Stimulated activated CD4-positive, alpha-beta T cell treated with anti-CD3 and anti-CD28 coated beads, Interleukin-12 subunit alpha, Interleukin-12 subunit beta, amount 100 ng/mL, for 4 hours (primary cell): ENCODE measurements at places on chromosomes 11 and 22.

GRCh38 chr11:16252373-16252772, 104.0 kb downstream of the SOX6 start:
- DNase-seq, result no peak

- DNase-seq, result no peak
These were observed 43.6 kb downstream of the ABTB2 start for GRCh38 chr11:34314176-34314575.

- no peak for DNase-seq
These were observed 333.0 kb upstream of the DDI1 start for GRCh38 chr11:103703437-103703836.

DNA sequence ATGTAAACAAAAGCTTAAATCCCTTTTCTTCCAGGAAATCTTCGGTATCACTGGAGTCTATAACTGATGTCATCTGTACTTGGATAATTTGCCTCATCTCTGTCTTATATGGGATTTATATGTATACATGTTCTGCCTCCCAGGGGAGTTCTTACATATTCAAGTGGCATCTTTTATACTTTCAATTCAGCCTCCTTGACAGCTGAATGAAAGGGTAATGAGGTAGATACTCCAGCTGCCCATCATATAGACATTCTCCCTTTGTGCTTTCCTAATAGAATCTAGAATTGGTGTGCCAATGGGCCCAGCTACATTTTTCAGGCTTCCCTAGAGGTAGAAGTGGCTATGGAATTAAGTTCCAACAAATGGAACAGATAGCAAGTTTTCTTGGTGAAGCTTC, 223.8 kb downstream of the LRRC4C start:
- DNase-seq, result no peak

DNA sequence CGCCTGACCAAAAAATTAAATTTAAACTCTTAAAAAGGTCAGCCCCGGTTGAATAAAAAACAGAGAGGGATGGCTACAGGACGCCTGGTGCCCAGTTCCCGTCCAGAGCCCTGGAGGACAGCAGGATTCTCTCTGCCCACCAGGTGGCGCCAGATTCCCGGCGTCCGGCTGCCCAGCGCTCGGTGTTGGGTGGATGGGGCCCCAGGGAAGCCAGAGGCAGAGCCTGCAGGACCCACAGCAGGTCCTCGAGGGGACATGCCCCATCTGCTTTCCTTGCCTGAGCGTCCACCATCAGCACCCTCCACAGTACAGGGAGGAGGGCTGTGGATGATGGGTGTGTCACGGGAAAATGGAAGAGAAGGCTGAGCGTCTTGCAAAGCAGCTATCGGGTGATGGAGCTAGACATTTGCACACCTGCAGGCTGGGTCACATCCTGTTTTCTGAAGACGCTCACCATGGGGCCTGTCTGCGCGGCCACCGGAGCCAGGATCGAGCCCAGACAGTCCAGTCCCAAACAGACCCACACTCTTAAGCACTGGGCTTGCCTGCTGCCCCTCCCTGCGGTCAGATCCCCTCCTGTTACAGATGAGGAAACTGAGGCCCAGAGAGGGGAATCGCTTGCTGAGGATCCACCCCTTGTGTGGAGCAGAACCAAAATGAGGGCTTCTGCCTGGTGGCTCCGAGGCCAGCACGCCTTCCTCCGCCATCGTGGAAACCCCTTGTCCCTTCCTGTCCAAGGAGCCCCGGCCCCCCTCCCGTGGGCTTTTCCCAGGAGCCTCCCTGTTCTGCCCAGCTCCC, 18.5 kb upstream of the CBX7 start:
- peak; percentile 82 for DNase-seq

DNA sequence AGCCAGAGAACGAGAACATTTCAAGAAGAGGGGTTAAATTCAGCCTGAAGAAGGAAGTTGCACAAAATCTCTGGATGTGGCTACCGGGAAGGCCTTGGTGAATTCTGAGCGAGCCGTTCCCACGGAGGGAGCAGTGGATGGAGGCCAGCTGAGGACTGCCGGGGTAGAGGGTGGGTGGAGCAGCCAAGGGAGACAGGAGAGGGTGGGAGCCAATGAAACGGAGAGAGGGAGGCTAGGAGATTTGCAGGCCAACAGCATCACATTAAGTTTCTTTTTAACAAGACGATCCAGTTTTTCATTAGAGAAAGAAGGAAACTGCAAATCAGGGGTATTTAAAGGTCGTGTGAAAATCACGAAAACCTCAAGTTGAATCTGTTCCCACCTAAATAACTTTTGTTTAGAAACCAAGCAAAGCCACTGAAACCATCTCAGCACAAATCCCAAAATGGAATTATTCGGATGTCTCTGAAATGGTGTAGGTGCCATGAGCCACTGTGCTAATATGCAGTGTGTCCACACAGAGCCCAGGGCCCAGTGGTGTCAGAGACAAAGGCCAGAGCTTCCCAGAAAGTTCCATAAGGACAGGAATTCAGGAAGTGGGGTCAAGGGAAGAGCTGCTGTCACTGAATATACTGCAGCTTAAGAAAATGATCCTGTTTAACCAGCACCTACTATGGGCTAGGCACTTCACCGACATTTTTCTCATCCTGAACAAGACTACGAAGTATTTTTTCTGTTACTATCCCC, 59.7 kb upstream of the SLC35C1 start:
- no peak for DNase-seq

DNA sequence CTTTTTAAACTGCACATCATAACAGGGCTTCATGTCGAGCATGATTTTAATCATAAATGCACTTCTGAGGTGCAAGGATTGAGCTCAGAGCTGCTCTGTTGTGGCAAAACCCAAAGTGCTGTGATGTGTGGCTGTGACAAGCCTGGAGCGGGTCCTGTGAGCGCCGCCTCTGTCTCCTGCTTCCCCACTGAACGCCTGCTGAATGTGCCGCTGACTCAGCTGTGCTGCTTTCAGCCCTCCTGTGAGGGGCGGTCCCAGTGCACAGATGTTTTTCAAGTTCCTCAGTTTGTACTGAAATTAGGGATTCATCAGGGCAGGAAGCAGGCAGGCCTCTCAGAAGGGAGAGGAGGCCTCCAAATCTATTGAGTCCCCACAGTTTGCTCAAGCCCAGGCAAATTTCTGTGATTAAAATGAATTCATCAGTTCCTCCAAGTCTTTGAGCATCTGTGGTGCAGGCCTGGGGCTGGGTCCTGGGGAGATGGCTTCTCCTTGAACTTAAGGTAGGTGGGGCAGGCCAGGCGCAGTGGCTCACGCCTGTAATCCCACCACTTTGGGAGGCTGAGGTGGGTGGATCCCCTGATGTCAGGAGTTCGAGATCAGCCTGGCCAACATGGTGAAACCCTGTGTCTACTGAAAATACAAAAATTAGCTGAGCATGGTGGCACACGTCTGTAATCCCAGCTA, 3.0 kb upstream of the GTSE1 start:
- no peak for DNase-seq
